ENCODE measurements at places on chromosomes 12 and 14.

DNA sequence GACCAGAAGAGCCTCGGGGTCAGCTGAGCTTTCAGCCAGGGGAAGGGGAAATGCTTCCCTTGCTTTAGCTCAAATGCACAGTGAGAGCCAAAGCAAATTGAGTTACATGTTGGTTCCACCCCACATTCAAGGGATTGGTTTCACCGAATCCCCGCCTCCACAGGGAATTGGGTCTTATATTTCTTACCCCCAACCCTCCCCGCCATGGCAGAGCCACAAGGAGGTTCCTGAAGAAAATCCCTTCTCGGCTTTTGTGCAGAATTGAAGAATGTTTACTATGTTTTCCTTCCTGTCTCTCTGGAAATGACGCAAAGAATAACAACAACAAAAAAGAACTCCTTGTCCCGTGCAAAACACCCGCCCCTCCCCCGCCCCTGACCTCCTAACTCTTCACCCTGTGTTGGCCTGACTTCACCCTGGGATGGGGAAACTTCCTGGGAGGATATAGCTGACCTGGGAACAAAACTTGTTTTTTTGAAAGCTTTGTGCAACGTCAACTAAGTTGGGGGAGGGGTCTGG is 21.9 kb upstream of the CIPC start:
- DNase-seq: no peak

GRCh38 chr12:4320853-4321701 is at the start of gene TIGAR:
TIGAR (plus strand) TSS chr12:4321213; CDS start chr12:4321272, 59 bp downstream.
- DNase-seq: peak; percentile 80

DNA sequence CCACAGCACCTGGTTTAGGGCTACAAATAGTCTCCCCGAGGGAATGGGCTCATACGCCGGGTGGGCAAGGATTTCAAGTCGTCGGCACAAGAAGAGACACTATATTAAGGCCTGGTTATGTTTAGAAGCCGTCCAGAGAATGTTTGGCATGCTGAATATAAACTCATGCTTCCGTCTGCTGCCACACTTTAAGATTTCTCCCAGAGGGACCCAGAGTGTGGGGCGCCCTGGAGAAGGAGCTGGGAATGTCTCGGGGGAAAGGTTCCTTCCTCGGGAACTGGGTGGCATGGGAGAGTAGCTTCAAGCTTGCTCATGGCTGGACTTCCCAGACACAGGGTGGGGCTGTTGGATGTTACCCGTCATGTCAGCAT is 295.7 kb downstream of the CACNA1C start:
- DNase-seq: no peak

DNA sequence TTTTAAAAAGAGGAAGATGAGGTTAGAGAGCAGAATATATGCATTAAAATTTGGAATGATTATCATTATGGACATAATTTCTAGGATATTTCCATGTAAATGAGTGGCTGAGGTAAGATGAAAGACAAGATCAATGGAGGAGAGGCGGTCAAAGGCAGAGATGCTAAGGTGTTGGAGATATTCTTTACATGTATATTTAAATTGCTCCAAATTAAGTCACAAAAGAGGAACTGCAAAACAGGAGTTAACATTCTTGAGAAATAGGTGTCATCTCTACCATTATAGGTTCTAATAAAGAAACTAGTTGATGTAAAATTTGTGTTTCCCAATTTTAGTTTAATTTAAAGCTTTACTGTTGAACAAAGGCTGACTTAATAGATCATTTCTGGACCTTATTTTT is 268.5 kb upstream of the PPFIA2 start:
- DNase-seq: no peak

DNA sequence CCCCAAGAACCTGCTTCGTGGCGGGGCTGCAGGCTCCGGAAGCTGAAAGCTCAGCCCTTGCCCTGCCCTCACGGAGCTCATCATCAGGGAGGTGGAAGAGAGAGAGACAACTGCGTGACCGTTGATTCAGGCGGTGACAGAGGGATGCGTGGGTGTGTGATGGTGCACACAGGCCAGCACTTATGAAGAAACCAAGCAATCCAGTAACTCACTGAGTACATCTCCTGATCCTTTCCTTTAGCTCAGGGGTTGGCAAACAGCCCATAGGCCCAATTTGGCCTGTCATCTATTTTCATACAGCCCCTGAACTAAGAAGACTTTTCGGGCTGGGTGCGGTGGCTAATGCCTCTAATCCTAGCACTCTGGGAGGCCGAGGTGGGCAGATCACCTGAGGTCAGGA is 49.9 kb downstream of the TESC start:
- no peak for DNase-seq

GRCh38 chr12:8692573-8692972 is 5.2 kb upstream of the RIMKLB start:
- DNase-seq: no peak

Data from AG04450 (cell line).